ENCODE measurements at places on chromosomes 1 and 21.

GRCh38 chr1:56135069-56135863, 444.1 kb downstream of the PLPP3 start:
- DNase-seq: no peak

GRCh38 chr1:88736633-88737248, 52.7 kb downstream of the PKN2 start:
- DNase-seq: peak; percentile 58

DNA sequence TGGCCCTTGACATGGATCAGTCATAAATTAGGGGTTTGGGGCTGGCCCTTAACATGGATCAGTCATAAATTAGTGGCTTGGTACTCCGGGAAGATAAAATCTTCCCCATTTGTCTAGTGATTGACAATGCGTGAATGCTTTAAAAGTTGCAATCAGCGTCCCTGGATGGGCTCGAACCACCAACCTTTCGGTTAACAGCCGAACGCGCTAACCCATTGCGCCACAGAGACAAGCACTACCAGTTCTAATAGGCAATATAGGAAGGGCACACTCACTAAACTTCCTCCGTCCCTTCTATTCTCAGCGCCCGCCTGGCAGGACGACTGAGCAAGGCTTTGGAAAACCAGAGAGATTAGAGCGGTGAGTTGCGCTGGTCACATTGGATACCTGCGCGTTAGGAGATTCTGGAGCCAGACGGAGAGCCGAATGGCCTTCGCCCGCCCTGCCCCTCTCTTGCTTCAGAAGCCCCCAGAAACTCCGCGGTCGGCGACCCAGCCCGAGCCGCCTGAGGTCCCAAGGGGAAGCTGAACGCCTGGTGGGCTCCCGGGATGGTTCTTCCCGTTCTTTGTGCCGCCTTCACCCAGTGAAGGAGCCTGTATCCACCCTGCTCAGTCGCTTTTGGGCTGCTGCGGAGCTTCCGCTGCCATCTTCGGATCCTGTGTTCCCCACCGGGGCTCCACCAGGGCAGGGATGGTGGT, 235.9 kb downstream of the FAM72C start:
- DNase-seq: no peak

GRCh38 chr1:74205266-74205665, 7.2 kb downstream of the FPGT start:
- no peak for DNase-seq

All from hematopoietic multipotent progenitor cell treated with erythropoietin and hydrocortisone succinate and interleukin-3 and kit ligand, for 8 days (in vitro differentiated cells).